ENCODE measurements at places on chromosomes 1 and 21.

GRCh38 chr1:169802888-169803287 lies 8.2 kb upstream of the METTL18 start:
- no peak for DNase-seq

DNA sequence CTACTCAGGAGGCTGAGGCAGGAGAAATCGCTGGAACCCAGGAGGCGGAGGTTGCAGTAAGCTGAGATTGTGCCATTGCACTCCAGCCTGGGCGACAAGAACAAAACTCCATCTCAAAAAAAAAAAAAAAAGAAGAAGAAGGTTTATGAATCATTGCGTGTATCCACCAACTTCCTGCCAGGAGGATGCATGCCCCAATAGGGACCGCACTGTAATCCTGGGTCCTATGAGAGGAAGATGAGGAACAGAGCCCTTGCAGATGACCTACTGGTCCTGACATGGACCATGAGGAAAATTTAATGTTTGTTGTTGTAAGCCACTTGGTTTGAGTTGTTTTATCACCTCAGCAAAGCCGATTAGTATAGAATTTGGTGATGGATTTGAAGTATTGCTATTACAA lies 56.7 kb downstream of the PTGS2 start:
- DNase-seq: no peak

DNA sequence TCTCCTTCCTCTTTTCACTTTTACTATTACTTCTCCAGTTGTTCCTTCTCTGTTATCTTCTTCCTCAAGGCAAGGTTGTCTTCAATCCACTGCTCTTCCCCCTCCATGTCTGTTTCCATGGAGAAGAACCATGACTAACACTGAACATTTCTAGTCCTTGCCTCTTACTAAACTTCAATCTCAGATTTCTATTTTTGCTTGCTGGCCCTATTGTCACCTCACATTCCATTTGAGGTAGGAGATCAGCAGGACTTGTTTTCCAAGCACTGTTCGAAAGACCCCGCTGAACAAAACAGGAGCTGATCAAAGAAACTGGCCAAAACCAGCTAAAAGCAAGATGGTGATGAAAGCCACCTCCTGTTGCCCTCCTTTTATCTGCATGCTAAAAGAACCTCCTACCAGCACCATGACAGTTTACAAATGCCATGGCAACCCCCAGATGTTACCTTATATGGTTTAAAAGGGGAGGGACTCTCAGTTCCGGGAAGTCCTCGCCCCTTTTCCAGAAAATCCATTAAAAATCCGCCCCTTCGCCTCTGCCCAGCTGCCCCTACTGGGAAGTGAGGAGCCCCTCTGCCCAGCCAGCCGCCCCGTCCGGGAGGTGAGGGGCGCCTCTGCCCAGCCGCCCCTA lies 22.6 kb downstream of the GON4L start:
- peak; percentile 48 for DNase-seq

GRCh38 chr1:59355361-59355760 lies 58.5 kb downstream of the FGGY start:
- no peak for DNase-seq

- no peak for DNase-seq
Measured at GRCh38 chr1:73604739-73605138, 593.2 kb downstream of the LRRIQ3 start.

DNA sequence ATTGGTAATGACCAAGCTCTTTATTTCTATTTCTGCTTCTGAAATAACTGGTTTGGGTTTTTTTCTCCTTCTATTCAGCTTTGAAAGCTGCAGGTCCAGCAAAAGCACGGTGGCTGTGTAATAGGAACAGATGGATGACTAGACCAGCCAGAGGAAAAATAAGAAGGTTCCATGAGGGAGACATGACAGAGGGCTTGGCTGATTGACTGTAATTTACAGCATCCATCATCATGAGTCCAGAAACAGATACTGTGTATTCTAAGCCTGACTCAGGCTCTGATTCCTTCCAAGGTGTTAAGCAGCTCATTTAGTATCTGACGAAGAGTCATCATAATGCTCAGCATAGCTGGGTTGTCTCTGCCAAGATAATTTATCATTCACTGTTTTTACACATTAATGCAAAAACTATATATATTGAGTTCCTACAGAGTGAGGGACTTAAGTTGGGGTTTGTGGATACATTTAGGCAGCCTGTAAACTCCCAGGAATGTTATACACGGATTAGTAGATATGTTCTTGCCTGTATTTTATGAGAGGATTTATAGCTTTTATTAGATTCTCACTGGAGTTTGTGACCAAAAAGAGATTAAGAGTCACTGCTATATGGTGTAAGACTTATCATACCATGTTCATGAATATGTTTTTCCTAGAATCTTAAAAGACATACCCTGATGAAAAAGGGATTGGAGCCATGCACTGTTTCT lies 72.6 kb downstream of the SGIP1 start:
- DNase-seq: no peak

DNA sequence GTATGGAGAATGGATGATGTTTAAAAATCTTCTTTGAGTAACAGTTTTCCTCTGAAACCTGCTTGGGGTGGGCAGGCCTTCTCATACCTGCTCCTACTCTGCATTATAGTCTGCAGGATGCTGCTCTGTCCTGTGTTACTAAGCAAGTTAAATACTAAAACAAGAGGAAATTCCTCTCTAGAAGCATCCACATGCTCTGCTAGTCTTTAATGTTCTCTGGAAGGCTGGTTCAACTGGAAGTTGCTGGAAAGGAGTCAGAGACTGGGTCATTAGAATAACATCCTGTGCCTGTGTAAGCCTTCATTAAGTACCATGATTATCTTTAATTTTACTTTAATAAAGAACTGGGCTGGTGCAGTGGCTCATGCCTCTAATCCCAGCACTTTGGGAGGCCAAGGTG lies 5.8 kb downstream of the SELP start:
- DNase-seq: no peak

GRCh38 chr1:234532503-234532922 lies 53.5 kb upstream of the TARBP1 start:
- no peak for DNase-seq

- no peak for DNase-seq
Measured at GRCh38 chr1:45913731-45914501, 110.5 kb downstream of the MAST2 start.
